ENCODE measurements at places on chromosomes 12 and 14.
A peak's percentile ranks its signal among the peaks of the same experiment; 100 is the strongest.

DNA sequence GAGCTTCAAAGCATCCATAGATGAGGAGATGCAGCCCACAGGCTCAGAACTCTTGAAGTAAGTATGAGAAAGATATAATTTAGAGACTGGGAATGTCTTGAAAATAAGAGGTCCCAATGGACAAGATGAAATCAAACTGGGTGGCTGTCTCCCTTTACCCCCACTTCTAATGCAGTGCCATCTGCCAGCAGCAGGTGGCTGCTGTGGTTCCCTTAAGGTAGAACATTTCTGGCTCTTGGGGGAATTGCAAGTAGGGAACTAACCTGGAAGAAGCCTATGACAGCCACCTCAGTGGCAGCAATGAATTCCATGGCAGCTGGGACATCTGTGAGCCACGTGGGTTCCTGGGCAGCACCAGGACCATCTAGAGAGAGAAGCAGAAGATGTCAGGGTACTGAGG, 648 bp downstream of the ERP27 start:
- DNase-seq: peak; percentile 15

- no peak for DNase-seq
These were observed 1.7 kb upstream of the CFAP251 start for GRCh38 chr12:121916719-121917118.

- no peak for DNase-seq
These were observed 8.9 kb upstream of the BCL11B start for GRCh38 chr14:99280852-99281251.

DNA sequence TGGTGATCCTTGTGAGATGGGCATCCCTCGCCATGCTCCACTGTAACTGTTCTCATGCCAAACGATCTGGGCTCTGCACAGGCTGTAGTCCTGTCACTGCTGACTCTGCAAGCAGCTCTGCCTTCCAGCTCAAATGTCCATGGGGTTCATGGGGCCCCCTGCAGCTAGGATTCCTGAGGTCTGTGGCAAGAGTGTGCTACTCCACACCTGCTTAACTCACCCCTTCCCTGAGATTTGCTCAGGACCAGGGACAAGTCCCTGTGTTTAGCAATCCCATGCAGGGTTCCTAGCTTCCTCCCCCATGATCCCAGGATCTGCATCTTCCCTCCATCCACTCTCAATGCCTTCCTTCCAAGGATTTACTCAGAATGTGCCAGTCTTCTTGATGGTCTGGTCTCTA, 241.0 kb downstream of the ASCL1 start:
- DNase-seq: no peak

- DNase-seq: no peak
These were observed 500.4 kb upstream of the GARIN6 start for GRCh38 chr12:99147130-99147529.

GRCh38 chr14:20522332-20522731, 17.0 kb downstream of the RNASE10 start:
- DNase-seq: no peak

- DNase-seq: no peak
These were observed 175.9 kb downstream of the PELI2 start for GRCh38 chr14:56294128-56294527.

- DNase-seq: no peak
These were observed 2.3 kb downstream of the OAS2 start for GRCh38 chr12:112980491-112981158.

DNA sequence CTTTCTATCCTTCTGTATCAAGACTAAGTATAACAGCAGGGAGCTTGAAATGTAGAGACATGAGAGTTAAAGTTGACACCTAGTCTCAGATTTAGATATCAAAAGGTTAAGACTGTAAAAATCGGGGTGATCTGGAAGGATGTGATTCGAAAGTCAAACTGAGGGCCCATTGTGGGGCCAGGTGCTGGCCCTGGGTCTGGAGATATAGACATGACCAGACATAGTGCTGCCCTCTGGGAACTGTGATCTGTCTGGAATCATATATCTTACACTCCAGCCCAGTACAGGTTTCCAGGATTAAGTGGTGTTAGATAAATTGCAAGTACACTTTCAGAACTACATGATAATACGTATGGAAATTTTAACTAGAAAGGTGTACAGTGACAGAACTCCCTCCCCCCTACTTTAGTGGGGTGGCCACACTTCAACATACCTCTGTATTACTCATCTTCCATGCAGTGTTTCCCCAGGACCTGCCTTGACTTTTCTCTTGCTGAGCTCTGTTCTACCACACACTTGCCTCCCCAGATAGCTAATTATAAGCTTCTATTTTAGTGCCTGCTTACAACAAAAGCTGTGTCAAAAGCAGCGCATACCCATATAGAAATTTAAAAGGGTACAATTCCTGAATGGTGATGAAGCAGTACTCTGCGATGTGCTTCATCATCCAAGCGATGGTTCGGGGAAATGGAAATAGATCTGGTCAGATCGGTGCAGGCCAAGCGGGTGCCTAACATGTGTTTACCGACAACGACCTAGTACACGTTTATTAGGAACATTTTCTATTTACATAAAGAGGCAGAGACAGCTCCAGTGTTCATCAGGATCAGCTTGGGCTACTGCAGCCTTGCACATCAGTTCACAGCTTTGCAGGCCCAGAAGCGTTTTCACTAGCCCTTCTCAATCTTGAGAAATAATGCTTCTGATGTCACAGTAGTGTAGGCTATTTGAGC, 68.7 kb downstream of the ARF6 start:
- no peak for DNase-seq

GRCh38 chr14:102776761-102777710, at the start of gene TRAF3:
Gene TRAF3 (plus strand): TSS chr14:102777449. CDS start chr14:102870202, 92,753 bp downstream.
- DNase-seq: peak; percentile 91

DNA sequence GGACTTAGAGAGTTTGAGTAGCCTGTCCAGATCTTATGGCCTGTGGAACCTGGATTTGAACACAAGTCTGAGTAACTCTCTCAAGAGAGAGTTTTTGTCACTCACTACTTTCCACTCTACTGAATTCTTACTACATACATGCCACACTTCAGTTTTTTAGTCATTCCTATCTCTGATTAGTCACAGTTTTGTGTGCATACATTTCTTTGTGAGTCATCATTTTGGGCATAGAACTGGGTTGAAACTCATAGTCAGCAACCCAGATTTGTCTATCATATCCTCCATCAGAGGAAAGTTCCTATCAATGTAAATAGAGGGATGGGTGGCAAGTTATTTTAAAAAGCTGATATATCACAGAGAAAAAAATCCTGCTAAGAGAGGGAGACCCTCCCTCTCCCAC, 42.9 kb downstream of the FLRT2 start:
- DNase-seq: no peak

- DNase-seq: no peak
These were observed 215.6 kb upstream of the PPFIA2 start for GRCh38 chr12:81974762-81975161.

GRCh38 chr12:124002021-124002644, 29.1 kb downstream of the ZNF664 start:
- DNase-seq: no peak

GRCh38 chr14:49405291-49405690, 180.9 kb downstream of the RPS29 start:
- no peak for DNase-seq

GRCh38 chr12:108511633-108512540, 3.2 kb upstream of the FICD start:
- peak; percentile 72 for DNase-seq

GRCh38 chr14:20799892-20800544, 2.6 kb downstream of the RNASE1 start:
- DNase-seq: peak; percentile 24

- DNase-seq: no peak
These were observed 114.8 kb downstream of the BCL11B start for GRCh38 chr14:99157246-99157645.

GRCh38 chr12:15013634-15014179, 40.9 kb downstream of the PDE6H start:
- no peak for DNase-seq

GRCh38 chr12:101823891-101824290, 6.9 kb downstream of the GNPTAB start:
- peak; percentile 73 for DNase-seq

- DNase-seq: no peak
These were observed 9.7 kb downstream of the SCN8A start for GRCh38 chr12:51600721-51601120.

GRCh38 chr12:42097971-42098370, 46.7 kb downstream of the GXYLT1 start:
- no peak for DNase-seq

DNA sequence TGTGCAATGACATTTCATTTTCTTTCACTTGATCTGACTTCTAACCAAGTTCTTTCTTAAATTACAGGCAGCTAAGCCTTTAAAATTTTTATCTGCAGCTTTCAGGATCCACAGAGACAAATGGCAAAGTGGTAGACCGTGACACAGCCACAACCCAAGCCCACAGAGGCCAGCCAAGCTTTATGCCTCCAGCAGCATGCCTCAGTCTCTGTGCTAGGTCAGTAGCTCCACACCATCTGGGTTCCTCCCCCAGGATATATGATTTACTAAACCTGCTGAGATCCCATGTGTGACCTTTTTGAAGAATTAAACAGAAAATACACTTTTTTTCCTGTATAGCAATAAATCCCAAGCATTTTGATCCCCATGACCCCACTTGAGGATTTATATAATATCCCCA, 290.4 kb upstream of the CAND1 start:
- DNase-seq: no peak

DNA sequence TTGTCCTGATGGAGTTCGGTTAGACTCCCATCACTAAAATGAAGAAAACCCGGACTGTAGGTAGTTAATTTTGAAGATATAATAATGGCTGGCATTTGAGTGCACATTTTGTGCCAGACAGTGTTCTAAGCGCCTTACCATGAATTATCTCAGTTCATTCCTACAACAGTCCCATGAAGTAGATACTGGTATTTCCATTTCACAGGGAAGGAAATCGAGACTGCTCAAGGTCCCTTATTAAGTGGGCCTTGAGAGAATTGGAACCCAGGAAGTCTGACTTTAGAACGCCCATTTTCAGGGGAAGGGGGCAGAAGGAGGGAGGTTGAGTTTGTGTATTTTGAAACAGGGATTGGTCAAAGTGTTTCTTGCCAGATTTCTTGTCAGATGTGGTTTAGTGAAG, 855 bp downstream of the MNAT1 start:
- no peak for DNase-seq

DNA sequence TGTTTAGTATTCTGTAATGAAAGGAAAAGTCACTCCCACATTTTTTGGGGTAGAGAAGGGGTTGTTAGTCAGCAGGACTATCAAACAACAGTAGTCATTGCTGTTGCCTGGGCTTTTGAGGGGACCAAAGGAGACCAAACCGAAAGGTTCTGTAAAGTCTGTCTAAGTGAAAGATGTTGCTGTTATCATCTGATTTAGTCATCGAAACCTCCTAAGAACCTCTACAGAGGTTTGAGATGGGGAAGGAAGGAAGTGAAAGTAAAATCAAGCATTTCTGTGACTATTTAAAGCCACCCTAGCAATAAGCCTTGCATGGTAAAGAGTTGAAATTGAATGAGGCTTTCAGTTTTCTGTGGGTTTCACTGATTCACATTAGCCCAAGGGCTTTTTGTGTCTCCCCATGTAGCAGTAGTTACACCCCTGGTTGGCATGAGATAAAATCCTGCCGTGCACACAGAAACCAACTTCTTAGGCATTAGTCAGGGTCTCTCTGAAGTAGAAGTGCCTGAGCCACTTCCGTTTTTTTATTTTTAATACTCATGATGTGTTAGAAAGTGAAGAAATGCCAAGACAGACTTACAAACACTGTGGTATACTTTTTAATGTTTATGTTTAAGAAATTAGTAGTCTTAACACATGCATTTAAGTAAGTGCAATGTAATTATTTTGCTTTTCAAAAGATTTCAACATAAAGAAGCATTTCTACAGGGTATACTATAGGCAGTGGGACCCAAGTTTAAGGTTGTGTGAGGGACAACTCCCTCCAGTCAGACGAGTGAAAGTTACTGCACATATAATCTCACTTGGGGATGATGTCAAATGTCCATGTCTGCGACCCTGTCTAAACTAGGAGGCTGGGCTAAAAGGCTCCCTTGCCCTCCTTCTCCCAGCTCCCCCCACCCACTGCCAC, 50.4 kb downstream of the DYRK2 start:
- DNase-seq: peak; percentile 28

DNA sequence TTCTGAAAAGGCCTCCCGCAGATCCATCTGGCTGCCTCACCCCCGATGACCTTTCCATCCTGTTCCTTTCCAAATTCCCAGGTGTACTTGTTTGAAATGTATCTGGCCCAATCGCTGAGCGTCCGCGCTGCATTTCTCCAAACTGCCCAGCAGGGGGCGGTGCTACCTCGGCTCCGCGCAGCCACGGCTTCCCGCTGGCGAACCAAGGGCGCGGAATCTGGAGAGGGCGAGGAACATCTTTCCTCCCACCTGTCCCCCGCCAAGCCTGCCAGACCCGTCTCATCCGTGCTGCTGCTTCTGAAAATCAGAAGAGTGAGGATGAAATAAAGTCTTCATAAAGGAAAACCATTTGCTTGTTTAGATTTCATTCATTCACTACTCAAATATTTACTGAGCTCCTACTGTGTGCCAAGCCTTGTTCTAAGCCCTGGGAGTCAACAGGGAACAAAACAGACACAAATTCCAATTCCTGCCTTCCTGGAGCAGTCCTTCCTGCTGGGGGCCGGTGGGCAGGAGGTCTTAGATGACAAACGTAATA, 16.8 kb upstream of the MYL2 start:
- DNase-seq: peak; percentile 24

- DNase-seq: no peak
These were observed 232.0 kb downstream of the PPM1H start for GRCh38 chr12:62703011-62703380.
